SJSA1 (cell line): ENCODE measurements at places on chromosomes 4 and X.

DNA sequence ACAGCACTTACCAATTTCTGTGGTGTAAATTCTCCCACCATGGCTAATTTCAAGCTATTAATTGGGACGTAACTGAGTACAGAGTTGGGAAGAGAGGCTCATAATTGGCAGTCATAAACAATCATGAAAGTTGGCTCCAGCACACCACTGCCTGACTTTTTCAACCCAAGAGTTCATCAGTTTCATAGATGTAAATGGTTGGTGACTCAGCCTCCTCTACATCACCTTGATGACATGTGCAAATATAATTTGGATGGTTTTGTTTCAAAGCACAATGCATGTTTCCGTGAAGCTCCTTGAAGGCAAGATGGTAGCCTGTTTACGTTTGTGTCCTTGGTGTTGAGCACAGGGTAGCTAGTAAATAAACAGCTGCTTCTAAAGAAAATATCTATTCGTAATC is 235.1 kb downstream of the LDB2 start:
- no peak for DNase-seq

- no peak for DNase-seq
Measured at GRCh38 chr4:162151386-162151785, 12.4 kb downstream of the FSTL5 start.

GRCh38 chr4:186584912-186585311 is 29.5 kb upstream of the MTNR1A start:
- no peak for DNase-seq

DNA sequence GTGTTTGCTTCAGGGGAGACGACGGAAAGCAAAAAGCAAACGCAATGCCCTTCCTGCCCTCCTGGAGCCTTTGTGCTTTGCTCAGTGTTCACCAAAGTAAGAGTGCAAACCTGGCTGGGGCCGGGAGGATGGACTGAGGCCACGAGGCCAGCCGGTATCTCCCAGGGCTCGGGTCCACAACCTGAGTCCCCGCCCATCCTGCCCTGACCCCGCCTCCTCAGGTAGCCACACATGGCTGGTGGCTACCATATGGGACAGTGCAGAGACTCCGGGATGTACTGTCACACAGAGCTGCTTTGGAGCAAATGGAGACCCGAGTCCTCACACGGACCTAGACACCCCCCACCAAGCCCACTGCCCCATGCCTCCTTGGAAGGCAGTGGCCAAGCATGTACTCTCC is 4.8 kb downstream of the ATP2B3 start:
- DNase-seq: no peak

DNA sequence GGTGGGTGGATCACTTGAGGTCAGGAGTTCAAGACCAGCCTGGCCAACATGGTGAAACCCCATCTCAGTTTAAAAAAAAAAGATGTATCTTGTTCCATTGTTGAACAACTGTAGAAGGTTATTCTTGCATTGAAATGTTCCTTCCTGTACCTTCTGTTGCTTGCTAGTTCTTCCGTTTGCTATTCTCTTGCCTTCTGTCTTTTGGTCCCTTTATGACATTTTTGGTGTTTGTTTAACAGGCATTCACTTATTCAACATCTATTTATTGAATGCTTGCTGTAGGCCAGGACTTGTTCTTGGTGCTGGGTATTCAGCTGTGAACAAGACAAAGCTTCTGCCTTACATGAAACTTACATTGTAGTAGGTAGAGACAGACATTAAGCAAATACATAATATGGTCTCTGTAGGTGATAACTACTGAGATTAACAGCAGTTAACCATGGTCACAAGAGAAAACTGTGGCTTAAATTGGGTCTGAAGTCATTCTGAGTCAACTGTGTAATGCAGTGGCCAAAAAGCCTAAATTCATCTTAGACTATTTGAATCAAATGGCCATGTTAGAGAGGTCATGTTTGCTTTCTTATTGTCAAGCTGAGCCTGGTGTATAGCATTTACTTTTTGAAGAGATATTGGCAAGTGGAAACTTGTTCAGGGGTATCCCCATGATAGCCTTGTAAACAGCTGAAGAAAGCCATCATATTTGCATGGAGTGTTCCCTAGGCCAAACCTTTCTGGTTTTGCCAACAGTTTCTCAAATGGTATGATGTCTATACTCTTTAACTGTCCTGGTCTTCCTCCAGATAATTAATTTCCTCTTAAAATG is 35.6 kb downstream of the GAB1 start:
- no peak for DNase-seq

DNA sequence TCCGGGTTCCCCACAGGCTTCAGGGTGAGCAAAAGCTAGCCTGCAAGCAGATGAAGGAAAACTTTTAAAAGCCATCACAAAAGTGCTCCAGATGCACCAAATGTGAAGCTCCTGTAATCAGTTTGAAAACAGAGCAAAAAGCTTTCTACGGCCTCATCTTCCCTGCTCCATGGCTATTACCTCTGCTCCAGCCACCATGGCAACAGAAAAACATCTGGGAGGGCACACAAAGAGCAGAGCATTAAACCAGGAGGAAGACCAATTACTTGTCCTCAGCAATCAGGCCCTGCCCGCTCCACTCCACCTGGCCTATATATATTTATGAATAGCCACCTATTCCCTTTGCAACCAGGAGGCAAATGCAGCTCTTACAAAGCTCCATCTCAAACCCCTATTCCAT is 33.6 kb downstream of the TMEM154 start:
- no peak for DNase-seq

- peak; percentile 76 for DNase-seq
Measured at GRCh38 chrX:50813843-50814661, at the start of gene SHROOM4. SHROOM4 (minus strand) TSS chrX:50814194; CDS start chrX:50814018, 176 bp downstream.

DNA sequence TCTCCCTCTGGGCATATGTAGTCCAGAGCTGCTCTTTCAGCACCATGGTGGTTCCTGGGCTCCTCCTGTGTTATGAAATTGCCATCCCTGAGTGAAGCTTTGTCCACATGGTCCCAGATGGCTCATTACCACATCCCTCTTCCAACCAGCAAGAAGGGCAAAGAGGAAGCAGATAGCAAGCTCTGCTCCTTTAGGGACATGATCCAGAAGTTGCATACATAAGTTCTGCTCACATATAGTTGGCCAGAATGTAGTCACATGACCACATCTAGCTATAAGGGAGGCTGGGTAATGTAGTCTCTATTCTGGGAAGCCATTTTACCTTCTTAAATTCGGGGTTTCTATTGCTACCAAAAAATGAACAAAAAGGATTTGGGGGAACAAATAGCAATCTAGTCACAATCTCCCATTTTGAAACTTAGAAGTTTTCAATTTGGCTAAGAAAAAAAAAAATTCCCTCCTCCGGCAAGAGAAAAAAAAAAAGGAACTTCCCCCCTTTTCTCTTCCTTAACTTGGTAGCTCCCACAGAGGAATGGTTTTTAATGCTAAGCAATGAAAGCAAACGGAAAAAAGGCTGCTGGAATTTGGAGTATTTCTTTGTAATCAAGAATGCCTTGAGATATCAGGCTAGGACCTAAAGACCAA is 88.2 kb upstream of the USP9X start:
- peak; percentile 37 for DNase-seq

DNA sequence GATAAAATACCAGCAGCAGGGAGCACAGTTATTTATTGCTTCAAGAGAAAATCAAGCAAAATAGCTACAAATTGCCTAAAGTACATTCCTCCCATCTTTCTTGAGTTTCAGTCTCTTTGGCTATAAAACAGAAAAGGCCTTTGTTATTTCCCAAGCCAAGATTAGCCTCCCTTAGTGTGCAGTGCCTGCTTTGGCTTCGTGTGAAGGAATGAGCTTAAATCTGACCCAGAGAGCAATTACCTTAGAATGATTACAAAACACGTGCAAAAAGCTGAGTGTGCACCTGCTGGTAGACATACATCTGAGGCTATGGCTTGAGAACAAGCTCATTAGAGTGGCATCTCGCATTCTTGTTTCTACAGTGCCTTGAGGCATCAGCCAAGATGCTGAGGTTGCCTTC is 250.8 kb downstream of the C4orf33 start:
- no peak for DNase-seq

GRCh38 chr4:38330321-38330720 is 333.7 kb upstream of the KLF3 start:
- no peak for DNase-seq

DNA sequence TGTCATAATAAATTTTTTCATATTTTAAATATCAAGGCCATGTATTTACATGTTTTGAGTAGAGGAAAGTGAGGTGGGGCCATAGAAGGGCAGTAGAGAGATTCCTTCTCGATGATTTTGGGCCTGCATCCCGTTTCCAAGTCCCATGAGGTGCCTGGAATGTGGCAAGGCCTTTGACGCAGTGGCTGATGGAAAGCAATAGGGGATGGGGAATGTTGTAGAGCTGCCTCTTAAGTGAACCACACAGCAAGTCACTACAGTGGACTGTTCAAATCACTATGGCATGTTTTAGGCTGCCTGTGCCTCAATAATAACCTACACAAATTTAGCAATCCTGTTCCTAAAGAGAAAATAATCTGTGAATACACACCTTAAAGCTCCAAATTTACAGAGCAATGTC is 48.3 kb downstream of the ANXA5 start:
- no peak for DNase-seq

- DNase-seq: no peak
Measured at GRCh38 chr4:20326460-20326859, 74.8 kb downstream of the SLIT2 start.

DNA sequence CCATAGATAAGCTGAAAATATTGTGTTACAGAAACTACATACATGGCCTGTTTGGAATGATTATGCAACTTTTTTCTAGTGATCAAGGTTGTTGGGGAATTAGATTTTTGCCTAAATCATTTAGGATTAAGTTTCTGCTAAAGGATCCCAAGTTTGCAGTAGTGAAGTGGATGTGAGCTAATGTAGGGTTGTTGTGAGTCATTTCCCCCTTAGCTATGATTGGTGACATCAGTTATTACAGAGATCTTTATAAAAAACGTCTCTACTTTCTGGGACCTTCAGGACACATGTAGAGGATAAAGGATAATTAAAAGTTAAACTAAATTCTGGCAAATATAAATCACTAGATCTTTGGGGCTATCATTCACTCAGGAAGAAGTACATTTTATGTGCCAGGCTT is 133.3 kb downstream of the GATB start:
- DNase-seq: no peak

GRCh38 chrX:46211079-46211478 is 334.1 kb downstream of the ZNF674 start:
- DNase-seq: no peak

- DNase-seq: no peak
Measured at GRCh38 chr4:111707491-111707890, 437.8 kb upstream of the FAM241A start.

DNA sequence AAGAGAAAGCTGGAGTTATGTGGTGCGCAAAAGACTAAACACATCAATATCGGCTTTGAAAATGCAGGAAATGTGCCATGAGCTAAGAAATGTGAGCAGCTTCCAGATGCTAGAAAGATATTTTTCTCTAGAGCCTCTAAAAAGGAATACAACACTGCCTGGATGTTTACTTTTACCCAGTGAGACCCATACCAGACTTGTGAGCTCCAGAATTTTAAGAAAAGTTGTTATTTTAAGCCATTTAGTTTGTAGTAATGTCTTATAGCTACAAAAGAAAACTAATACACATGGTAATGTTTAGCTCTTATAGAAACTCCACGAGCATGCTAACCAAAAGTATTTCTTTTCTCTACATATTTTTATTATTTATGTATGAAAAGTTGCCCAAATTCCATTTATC is 1389.4 kb downstream of the C4orf33 start:
- DNase-seq: no peak

DNA sequence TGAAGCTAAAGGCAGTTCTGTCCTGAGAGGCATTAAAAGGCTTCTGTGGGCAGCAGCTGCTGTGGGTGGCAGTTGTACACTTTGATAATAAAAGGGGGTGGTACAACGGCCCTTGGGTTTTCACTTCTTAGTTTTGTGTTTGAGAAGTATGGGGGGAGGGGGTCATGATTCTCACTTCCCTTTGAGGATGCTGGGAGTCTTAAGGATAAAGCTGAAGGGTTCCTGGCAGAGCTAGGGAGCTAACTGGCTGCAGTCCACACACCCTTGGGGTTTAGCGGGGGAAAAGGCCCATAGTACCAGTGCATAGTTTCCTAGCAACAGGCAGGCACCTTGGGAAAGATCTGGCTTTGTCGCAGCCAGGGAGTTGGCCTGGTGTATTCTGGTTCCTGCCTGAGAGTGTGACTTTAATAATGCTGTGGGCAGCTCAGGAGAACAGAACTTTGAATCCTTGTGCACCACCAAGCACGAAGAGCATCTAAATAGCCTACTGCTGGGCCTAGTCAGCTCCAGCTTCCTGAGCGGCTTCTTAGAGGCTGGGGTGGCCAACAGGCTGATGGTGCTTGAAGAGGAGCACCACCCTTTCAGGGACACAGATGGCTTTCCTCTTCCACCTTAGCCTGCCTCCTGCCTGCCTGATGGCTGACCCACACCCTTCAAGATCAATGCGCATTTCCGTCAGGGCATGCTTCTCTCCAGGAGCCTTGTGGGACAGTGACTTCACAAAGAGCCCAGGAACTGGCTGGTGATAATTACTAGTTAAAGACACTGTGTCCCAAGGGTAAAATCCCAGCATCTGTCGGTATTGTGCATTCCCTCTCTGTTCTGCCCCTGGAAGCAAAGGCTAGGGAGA is 12.5 kb downstream of the ZBTB33 start:
- no peak for DNase-seq

- no peak for DNase-seq
Measured at GRCh38 chrX:23578079-23578478, 89.2 kb upstream of the PRDX4 start.
